SW 1271 (cell line): ENCODE measurements at places on chromosomes 13 and 19.

GRCh38 chr19:3275583-3276340 is 51.3 kb downstream of the CELF5 start:
- DNase-seq, result peak; percentile 61

DNA sequence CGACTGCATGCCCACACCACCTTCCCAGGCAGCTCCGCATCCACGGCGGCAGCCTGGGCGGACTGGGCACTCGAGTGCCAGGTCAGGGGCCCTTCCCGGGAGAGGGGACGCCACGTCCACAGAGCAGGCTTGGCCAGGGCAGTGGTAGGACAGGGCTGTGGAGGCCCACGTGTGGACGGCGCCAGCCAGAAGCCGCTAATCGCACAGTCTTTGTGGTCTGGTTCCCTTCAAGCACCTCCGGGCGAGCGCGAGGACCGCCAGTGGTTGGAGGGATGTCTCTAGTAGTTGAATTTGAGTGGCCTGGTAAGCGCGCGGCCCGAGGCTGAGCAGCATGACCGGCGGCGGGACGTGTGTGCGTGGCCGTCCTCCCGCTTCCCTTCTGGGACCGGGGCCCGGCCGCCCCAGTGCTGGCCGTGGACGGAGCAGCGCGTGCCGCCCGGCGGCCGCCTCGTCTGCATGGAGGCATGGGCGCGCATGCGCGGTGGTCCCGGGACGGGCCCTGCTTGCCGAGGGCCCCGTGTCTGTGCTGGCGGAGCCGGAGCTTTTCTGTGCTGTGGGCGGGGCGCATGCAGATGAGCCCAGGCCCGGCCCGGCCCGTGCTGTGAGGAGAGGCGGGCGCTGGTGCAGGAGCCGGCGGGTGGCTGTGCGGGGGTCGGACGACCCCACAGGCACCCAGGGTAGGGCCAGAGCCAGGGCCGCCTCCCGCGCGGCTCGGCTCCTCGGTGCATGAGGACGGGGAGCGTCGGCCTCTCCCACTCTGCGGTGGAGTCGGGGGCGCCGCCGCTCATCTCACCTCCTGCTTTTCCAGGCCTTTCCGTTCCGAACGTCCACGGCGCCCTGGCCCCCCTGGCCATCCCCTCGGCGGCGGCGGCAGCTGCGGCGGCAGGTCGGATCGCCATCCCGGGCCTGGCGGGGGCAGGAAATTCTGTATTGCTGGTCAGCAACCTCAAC is 8.6 kb downstream of the PTBP1 start:
- no peak for DNase-seq

GRCh38 chr19:48403606-48404005 is 10.1 kb downstream of the GRIN2D start:
- DNase-seq, result peak; percentile 65

- no peak for DNase-seq
Measured at GRCh38 chr19:48364598-48365348, 606 bp downstream of the SYNGR4 start.

- DNase-seq, result no peak
Measured at GRCh38 chr19:53389571-53389970, 5.4 kb upstream of the ZNF765 start.

- no peak for DNase-seq
Measured at GRCh38 chr19:19006213-19006612, 27.1 kb downstream of the SUGP2 start.

DNA sequence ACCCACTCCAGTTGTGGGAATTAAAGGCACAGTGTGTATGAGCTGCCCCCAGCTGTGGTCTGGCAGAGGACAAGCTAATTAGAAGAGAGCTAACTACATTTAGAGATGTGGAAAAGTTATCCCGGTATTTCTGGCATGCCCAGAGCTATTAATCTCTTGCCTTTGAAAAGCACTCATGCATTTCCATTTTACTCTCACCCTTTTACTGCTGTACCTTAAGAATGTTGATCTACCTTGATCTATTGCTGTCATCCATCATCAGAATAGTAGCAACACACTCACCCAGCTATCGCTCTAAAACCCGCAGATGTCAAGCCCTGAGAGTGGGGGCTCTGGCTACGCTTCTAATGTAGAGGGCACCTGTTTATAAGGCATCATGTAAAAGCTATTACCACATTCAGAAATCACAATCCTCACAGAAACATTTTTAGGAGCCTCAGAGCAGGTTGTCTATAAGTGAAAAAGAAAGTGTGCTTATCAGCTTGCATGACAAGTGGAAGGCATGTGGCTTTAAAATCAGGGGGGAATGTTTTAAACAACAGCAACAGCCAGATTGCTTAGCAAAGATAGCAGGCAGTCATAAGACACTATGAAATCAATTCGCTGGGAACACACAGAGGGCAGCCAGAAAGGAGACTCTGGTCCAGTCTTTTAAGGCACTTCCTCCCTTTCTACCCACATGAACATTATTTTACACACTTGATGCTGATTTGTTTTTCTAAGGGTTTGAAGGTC is 224.2 kb upstream of the IRS2 start:
- no peak for DNase-seq

DNA sequence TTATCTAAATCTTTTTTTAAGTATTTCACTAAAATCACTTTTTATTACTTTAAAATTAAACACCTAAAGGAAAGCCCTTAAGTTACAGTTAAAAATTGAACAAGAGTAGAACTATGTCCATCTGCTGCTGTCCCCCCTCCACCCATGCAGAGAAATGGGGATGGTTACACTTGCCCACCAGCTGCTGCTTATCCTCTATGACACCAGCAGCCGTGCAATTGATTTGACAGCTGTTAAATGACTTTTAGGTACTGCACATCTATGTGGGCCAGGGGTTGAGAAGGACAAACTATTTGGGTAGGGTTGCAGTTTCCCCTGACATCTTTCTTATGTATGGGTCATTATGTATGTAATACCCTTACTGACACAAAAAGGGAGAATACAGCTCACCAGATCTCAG is 77.2 kb downstream of the TBC1D4 start:
- no peak for DNase-seq

DNA sequence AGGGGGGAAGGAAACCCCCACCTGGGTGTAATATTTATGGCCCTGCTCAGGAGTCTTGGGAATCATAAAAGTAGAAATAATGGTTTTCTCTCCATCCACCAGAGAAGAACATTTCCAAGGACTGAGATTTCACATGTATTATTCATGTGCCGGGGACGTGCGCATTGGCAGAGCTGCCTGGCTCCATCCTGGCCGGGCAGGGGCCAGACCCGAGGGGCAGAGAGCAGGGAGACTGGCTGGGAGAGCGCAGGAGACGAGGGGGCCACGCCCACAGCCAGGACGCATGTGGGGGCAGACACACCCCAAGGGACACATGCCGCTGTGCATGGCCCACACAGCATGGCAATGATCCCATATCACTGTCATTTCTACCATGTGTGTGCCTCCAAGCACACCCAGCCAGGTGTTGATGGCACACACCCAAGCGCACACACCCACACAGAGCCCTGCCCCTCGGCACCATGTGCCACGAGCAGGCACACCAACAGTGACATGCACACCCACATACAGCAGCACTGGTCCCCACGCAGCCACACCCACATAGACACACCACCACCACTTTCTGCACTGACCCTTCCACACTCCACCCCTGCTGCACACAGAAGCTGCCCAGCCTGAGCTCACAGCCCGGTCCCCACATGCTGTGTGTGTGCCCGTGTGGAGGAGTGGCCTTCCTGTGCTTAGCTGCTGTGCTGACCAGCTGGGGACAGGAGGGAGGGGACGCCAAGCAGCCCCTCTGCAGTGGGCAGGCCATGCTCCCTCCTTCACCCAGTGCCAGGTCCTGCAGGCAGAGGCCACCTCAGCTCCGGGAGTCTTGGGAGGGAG is 39.3 kb downstream of the CEBPG start:
- DNase-seq, result no peak

- no peak for DNase-seq
Measured at GRCh38 chr13:59532405-59532804, 631.3 kb downstream of the DIAPH3 start.

DNA sequence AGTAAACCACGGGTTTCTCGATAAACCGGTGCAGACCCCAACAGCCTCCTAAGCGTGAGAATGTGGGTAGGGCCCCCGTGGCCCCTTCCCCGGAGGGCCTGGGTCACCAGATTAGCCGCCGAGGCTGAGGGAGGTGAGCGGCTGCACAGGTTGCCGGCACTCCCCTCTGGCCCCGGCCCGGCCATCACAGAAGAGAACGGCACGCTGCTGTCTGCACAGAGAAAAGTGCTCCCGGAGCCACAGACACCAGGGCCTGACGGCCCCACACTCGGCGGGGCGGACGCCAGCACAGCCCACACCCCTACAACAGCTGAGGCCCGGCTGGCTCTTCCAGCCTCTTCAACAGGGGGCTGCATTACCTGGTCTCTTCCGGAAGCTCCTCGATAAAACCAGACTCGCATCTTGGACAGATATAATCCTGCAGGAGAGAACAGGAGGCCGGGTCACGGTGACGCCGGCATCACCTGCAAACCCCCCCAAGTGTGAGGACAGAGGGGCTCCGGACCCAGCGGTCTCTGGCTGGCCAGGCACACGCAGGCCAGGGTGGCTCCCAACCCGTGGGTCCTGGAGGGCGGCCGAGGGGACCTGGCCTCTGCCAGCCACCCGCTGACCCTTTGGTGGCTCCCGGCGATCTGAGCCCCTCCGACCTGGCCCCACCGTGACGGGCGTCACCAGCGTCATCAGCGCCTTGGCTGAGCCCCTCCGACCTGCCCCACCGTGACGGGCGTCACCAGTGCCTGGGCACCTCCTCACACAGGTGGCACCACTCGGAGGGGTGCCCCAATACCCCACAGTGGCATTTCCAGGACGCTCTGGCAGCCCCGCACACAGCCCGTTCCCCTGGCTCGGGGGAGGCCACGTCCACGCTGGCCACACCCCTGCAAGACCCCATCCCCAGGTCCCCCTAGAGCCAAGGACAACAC is 10.3 kb downstream of the RNF126 start:
- no peak for DNase-seq

- no peak for DNase-seq
Measured at GRCh38 chr13:100300708-100301107, 211.8 kb downstream of the PCCA start.

GRCh38 chr19:55503502-55504251 is 15.4 kb downstream of the SSC5D start:
- DNase-seq, result peak; percentile 49

GRCh38 chr13:49210669-49211068 is 9.5 kb upstream of the MLNR start:
- no peak for DNase-seq

GRCh38 chr19:28456252-28456651 is 756.7 kb downstream of the UQCRFS1 start:
- no peak for DNase-seq

- no peak for DNase-seq
Measured at GRCh38 chr19:2482354-2483038, 6.6 kb downstream of the GADD45B start.

- DNase-seq, result no peak
Measured at GRCh38 chr13:75124415-75124814, 357.6 kb downstream of the TBC1D4 start.

DNA sequence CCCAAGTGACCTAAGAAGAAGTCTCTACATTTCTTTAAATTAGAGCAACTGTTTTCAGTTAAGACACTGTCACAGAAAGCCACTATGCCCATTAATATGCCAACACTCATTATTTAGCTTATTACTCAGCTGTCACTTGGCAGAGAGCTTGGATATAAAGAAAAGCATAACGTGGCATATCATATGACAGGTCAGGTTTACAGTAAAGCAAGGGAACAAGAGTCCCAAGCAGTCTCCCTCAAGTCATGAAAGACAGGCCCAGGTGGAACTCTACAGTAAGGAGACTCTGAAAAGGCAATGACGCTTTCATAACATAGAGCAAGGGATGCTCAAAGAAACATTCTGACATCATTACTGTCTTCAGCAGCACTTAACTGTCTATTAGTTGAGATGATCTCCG is 6.3 kb downstream of the LHFPL6 start:
- no peak for DNase-seq

DNA sequence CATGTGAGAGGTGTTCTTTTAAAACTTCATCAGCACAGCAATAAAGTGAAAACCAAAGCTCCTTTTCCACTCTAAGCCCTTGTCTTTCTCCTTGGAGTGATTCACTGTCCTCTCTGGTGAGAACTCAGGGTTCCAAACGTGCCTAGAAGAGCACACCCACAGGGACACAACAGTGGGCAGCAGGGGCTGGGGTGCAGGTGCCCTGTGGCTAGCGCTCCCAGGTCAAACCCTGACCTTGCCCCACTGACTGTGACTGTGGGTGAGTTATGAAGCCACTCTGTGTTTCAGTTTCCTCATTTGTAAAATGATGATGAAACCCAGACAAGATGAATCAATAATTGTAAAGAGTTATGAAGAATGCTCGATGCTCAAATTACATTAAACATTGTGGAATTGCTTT is 37.6 kb upstream of the IGFL1 start:
- DNase-seq, result no peak

- DNase-seq, result no peak
Measured at GRCh38 chr13:100433475-100433874, 155.1 kb downstream of the GGACT start.

DNA sequence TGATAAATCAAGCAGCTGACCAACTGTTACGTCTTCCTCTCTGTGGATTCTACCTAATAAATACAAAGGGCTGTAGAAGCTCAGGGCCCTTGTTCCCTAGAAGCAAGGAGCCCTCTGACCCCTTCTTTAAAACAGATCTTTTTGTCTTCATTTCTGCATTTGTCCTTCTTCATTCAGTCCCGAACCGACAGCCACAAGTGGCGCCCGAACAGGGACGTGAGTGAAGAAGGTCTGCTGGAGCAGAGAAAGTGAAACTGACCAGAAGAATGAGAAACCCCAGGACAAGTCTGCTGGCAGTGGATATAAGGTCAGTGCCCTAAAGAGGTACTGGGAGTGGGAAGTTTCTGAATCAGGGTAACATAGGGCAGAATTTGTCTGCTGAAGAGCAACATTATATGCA is 13.1 kb downstream of the ZNF773 start:
- no peak for DNase-seq

- DNase-seq, result peak; percentile 79
Measured at GRCh38 chr13:113187263-113187669, 21.2 kb downstream of the PCID2 start.

GRCh38 chr19:10132905-10133304 is 13.2 kb upstream of the EIF3G start:
- no peak for DNase-seq

DNA sequence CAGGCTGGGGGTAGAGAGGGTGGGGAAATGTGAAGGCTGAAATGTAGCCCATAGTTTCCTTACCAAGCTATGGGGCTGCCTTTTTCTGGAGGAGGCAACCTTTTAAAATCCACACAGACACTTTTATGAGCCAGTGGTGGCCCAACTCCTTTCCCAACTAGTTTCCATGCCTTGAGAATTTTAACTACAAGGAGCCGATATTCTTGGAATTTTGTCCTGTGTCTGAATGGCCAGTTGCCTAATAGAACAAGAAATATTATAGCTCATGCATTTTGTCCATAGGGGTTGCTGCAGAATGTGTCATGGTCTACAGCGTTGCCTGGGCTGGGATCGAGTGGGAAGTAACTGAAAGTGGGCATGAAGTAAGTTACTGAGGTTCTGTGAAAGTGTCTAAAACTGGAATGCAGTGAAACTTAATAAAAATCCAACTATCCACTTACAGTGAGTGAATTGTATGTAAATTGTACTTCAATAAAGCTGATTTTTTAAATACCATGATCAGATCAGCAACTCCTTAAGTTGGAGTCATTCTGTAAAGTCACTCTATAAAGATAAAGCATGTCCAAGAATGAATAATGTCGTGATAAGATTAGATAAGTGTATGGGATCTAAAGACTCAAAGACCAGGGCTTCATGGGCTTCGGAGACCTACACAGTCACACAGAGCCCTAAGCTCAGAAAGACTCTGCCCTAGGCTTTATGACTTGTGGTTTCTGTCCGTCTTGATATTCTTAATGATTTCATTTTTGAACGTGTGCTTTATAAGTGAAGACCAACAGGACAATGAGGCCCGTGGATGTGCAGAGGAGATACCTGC is 122.6 kb upstream of the FNDC3A start:
- DNase-seq, result no peak
